AG08395 (cell line): ENCODE measurements at places on chromosomes 7 and 10.

GRCh38 chr7:118872568-118872967, 648.1 kb downstream of the ANKRD7 start:
- DNase-seq, result no peak

- DNase-seq, result no peak
These were observed 273.8 kb downstream of the NRG3 start for GRCh38 chr10:82148764-82149163.

DNA sequence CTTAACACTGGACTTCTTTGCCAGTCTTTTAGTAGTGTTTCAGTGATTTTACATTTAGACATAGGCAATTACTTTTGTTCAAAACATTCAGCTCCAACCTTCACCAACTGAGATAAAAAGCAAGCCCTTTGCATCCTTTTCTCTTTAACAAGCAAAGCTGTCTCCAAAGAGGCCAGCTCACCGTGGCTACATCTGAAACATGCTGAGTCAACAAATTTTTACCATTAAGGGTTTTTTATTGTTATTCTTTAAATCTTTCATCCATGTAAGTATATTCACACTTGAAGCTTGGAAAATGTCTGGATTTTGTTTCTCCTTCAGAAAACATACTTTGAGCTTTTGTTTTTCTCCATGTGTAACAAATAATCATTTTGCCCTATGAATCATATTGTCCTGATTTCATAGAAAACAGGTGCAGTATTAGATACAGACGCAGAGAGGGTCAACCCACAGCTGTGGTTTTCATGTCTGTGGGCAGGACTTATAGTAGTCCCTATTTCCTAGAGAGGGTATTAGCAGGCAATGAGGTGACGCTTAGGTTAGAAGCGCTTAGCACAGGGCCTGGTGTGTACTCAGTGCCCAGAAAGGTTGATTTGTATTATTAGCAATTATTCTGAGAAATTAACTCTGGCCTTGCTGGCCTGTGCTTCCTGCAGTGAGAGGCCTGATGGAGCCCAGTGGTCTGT, 99.5 kb downstream of the MKI67 start:
- no peak for DNase-seq

DNA sequence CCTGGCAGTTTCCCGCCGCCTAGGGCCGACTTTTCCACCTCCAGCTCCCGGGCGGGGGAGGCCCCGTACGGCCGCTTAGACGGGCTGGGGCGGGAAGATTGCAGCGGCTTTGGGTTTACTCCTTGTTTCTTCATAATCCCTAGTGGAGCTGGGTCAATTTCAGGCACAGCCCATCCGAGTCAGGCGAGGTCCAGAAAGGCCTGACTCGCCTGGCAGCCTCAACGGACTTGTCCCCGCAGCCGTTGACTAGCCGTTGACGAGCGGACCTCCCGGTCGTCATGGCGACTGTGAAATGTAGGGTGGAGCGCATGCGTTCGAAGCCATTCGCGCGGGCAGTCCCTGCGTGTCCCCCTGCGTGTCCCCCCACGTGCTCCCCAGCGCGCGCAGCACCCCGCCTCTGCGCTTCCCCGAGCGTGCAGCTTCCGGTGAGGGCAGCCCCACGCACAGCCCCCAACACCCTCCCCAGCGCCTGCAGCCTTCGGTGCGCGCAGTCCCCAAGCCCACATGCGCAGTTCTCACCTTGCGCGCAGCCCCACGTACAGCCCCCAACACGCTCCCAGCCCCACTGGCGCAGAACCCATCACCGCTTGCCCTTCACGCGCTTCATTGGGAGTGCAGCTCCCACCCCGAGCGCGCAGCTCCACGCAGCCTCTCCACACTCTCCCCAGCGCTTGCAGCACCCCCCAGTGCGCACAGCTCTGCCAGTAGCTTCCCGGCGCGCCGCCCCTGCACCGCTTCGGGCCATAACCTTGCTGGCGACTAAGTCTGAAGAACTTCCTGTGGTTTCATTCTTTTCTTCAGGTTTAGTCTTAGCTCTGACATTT, 67.8 kb downstream of the TBX20 start:
- peak; percentile 1 for DNase-seq

GRCh38 chr10:78066012-78066411, 32.3 kb downstream of the RPS24 start:
- no peak for DNase-seq

GRCh38 chr7:134750083-134751062, 29.1 kb upstream of the CALD1 start:
- peak; percentile 20 for DNase-seq

- no peak for DNase-seq
These were observed 69.4 kb upstream of the SHH start for GRCh38 chr7:155881471-155882350.

DNA sequence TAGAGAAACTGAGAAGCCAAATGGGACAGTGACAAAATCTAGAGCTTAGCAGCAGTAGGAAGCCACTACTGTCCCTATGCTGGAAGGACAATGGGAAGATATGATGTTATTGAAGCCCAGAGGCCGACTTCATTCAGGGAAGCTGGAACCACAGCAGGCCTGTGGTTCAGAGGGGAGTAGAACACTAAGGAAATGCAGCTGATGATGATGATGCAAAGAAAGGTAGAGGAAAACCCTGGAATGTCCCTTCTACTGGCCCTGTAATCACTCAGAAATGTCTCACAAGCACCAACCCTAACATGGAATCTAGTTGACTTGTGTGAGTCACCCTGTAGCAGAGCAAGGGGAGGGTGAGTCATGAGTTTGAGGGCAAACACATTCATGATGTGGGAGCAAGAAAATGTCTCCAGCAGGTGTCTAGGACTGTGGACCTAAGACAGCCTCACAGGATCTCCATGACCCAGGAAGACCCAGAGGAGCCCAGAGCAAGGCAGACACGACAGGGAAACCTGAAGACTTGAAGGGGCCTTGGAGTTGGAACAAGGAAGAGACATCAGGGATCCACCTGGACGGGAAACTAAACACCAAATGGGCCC, 37.0 kb upstream of the LRRC17 start:
- peak; percentile 96 for DNase-seq

GRCh38 chr10:14959221-14960057, at the start of gene MEIG1:
Gene MEIG1 (plus strand): TSS chr10:14959388. CDS start chr10:14966469, 7,081 bp downstream.
- DNase-seq, result peak; percentile 98

DNA sequence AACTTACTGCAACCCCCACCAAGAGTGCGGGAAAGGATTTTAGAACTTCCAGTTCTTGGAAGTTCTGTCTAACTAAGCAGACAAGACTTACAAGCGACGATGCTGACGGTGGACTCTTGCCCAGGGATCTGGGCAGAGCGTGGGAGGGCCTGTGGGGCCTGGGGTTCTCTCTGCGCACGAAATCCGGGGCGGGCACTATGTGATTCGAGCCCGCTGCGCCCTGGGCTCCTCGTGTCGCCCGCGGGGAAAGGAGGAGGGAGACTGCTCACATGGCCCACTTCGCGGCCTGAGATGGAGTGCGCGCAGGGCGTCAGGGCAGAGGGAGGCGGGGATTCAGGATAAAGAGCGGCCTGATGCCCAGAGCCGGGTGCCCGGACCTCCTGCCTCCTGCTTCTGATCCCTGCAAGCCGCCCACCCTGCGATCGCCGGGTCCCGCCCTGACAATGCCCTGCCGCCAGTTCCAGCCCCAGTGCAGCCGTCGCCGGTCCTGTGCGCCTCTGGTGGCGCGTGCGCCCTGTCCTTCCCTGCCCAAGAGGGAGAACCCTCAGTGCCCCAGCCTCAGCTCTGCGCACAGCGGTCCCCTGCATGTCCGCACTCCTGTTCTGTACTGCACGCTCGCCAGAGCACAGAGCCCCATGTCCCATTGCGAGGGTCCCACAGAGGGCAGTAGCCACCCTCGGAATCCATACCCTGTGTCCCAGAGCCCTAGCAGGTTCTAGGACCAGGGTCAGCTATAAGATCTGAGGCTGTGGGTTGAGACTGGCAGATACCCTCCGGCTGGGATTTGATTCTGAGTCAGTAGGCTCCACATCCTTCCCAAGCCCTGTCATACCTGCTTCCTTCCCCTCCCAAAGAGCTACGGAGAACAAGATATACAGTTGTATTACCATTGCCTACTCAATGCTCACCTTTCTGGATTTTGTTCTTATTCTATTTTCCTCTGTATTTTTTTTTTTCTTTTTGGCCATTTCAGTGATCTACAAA, 99.4 kb upstream of the TMEM106B start:
- DNase-seq, result no peak

DNA sequence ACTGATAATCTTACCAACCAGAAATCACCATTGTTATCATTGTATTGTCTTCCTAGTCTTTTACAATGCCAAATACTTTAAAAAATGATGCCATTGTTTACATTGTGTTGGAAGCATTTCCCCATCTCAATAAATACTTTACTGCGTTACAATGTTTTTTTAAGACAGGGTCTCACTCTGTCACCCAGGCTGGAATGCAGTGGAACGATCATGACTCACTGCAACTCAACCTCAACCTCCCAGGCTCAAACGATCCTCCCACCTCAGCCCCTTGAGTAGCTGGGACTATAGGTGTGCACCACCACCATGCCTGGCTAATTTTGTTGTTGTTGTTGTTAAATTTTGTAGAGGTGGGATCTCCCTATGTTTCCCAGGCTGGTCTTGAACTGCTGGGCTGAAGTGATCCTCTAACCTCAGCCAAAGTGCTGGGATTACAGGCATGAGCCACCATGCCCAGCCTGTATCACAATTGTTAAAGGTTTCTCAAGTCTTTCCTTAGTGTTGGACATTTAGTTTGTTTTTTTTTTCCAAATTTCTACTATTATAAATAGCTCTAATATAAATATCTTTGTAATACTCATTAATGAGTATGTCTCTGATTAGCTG, 13.5 kb downstream of the LRMDA start:
- DNase-seq, result no peak

GRCh38 chr10:49264177-49264677, 34.7 kb upstream of the C10orf71 start:
- DNase-seq, result no peak

GRCh38 chr7:110786328-110786965, 304.5 kb upstream of the LRRN3 start:
- DNase-seq, result no peak

- no peak for DNase-seq
These were observed 92.4 kb downstream of the WDFY4 start for GRCh38 chr10:48777110-48777509.

- no peak for DNase-seq
These were observed 160.6 kb downstream of the LCOR start for GRCh38 chr10:96992721-96993120.

- no peak for DNase-seq
These were observed 67.6 kb upstream of the TFEC start for GRCh38 chr7:116098175-116098574.

DNA sequence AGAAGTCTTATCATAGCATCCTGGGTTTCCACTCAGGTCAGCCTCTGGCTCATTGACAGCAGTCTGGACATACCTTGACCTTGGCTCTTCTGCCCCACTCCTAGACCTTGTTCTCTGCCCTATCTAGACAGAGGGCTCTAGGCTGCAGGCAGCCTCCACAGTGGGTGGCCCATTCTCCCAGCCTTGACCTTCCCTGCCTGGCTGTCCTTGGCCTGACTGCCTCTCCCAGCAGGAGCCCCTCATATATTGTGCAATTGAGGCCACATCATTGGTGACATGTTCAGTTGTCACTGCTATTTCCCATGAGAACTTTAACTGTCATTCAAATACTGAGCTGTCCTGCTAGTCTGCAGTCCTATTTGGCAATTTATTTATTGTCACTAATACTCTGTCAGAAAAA, 503.4 kb downstream of the PLXNA4 start:
- no peak for DNase-seq

DNA sequence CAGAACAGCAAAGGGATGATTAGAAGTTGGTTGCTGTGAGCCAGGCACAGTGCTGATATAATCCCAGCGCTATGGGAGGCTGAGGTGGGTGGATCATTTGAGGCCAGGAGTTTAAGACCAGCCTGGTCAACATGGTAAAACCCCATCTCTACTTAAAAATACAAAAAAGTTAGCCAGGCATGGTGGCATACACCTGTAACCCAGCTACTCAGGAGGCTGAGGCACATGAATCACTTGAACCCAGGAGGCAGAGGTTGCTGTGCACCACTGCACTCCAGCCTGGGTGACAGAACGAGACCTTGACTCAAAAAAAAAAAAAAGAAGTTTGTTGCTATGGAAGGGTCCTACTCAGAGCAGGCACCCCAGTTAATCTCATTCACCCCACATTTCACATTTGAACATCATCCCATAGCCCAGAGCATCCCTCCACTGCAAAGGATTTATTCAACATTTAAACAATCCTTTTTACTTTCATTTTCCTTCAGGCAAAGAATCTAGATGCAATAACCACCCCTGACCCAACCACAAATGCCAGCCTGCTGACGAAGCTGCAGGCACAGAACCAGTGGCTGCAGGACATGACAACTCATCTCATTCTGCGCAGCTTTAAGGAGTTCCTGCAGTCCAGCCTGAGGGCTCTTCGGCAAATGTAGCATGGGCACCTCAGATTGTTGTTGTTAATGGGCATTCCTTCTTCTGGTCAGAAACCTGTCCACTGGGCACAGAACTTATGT, 4.1 kb downstream of the IL6 start:
- peak; percentile 78 for DNase-seq

- no peak for DNase-seq
These were observed 121.0 kb upstream of the TBX20 start for GRCh38 chr7:35374858-35375257.

GRCh38 chr10:80356989-80357850, 639 bp downstream of the DYDC2 start:
- DNase-seq, result no peak
